ENCODE measurements at places on chromosomes 5 and 9.

GRCh38 chr9:20343325-20343724 lies 279.0 kb downstream of the MLLT3 start:
- no peak for DNase-seq

DNA sequence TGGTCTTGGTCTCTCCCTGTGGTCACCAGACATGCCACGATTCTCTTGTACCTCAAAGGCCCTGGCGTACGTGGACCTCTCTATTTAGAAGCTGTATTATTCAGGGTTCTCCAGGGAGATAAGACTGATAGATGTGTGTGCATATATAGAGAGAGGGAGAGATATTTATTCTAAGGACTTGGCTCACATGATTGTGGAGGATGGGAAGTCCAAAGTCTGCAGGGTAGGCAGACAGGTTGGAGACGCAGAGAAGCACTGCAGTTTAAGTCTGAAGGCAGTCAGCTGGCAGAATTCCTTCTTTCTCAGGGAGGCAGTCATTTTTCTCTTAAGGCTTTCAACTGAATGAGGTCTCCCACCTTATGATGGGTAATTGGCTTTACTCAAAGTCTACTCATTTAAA lies 16.3 kb downstream of the C9orf57 start:
- DNase-seq, result no peak

GRCh38 chr5:151267491-151268260 lies 14.7 kb downstream of the GM2A start:
- no peak for DNase-seq

DNA sequence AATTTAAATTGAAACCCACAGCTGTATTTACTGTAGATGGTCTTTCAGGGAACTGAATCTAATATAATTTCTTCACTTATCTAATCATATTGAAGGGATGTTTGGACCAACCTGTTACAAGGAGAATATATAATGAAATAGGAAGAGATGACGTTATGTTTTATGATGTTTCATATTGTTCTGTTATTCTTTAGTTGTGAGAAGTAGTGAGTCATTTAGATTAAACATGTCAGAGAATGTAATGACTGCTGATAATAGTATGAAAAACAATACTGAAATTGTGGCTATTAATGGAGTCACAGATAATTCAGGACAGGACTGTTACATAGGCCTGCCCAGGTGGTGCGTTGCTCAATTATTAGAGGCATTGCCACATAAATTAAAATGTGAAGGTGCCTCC lies 1993.4 kb downstream of the EFNA5 start:
- DNase-seq, result no peak

- DNase-seq, result no peak
Measured at GRCh38 chr9:38057416-38058195, 11.4 kb downstream of the SHB start.

DNA sequence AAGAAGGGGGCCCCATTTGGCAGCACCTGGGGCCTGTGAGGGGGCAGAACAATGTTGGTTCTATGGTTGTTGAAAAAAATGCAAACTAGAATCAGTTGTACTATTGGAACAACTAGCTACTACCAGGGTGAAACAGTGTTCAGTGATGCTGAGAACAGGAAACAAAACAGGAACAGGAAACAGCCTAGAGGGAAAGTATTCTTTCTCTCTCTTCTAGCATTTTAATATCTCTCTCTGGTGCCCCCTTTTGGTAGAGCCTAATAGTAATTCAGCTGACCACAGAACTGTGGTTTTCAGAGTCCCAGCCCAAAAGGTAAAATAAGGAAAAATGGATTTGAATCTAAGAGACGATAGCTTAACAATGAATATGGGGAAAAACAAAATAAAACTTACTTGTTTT lies 138.0 kb upstream of the KCNN2 start:
- no peak for DNase-seq

DNA sequence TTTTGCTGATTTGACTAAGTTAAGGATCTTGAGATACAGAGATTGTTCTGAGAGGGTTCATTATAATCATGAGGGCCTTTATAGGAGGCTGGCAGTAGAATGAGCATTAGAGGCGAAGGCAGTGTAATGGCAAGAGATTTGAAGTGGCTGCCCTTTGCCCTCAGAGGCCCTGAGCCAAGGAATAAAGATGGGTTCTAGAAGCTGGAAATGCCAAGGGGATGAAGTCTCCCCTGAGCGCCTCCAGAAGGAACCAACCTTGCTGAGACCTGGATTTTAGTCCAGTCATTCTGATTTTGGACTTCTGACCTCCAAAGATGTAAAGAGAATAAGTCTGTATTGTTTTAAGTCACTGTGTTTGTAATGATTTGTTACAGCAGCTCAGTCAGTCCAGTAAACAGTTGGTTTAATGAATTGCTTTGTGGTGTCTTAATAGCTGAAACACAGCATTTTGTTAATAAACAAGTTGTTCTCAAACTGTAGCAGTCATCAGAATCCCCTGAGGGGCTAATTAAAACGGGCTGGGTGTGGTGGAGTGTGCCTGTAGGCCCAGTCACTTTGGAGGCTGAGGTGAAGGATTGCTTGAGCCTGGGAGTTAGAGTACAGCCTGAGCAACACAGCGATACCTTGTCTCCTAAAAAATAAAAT lies 23.2 kb downstream of the GLRX start:
- DNase-seq, result no peak

- DNase-seq, result no peak
Measured at GRCh38 chr9:23826120-23826629, at the start of gene ELAVL2. Gene ELAVL2 (minus strand): TSS chr9:23826240. CDS start chr9:23762234, 64,006 bp downstream.

DNA sequence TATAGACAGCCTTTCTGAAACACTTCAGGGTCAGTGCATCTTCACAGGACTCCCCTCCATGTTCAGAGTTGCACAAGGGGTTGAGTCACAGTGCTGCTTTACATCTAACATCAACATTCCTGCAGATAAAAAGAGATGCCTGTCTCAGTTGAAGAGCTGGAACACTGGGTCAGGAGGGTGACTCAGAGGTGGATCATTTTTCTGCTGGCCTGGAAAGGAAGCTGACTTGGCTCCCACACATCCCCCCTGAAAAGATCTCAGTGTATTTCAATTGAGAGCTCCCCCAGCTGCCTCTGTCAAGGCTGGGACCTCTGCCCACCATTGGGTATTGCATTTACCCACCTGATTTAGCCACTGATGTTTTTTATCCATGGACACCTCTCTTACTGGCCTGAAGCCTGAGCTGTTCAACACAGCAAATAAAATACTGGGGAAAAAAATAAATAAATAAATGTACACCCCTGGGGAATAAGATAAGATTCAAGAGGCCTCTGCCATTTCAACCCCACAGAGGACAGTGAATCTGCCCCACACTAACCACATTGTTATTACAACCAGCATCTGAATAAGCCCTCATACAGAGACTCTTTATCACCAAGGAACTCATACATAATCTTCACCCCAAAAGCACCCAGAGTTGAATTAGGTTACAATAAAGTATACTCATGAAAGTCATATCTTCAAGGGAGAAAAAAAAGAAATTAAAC lies 716.4 kb downstream of the SEMA5A start:
- no peak for DNase-seq

DNA sequence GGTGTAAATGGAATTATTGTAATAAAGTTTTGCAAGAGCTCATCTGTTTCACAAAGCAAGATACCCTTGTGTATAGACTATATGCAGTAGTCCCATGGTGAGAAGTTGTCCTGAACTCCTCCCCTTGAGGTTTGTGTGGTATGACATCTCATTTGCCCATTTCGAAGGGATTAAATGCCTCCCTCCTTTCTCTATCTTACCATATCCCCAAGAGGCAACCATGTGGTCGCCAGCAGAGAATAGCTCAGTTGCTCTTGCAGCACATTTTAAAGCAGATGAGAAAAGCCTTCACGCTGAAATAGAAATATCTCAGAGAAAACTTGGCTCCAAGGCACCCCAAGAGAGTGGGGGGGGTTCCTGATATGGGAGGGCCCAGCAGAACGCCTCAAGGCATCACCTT lies 4.6 kb downstream of the SEMA6A start:
- DNase-seq, result no peak

DNA sequence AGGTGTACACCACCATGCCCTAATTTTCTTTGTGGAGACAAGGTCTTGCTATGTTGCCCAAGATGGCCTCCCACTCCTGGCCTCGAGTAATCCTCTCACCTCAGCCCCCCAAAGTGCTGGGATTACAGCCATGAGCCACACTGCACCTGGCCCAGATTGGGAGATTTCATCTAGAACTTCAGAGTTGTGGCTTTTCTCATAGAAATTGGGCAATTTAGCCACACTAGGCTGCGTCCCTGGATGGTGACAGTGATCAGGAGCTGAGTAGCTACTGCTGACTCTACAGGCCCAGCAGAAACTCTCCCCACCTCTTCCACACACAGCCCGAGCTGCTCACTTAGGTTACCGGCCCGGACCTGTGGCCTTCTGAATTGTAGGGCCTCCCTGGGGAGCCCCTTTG lies 7.7 kb downstream of the PFN3 start:
- no peak for DNase-seq

- no peak for DNase-seq
Measured at GRCh38 chr5:150694612-150695011, 6.2 kb downstream of the RBM22 start.

DNA sequence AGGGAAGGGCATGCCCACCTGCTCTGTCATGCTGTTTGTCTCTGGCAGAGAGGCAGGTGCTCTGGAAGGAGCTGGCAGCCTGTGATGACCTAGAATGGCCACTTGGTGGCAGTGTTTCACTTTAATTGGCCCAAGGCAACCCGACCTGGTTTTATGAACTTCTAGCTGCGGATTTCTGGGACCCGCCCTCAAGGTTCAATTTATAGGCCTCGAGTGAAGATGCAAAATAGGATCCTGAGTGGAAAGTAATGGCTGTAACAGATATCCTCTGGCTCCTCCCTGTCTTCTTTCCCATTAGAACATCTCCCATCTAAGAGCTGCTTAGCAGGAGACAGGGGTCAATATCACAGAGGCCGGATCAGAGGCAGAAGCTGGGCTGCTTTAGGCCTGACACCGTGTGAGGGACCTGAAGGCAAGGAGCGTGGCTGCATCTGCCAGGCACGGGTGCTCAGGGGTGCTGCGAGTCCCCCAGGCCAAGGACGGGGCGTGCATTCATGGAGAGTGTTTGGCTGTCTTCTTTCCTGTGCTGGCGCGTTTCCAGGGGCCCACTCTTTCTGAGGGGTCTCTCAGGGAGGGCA lies 56.7 kb upstream of the SLC28A3 start:
- DNase-seq, result no peak

GRCh38 chr9:16012621-16013020 lies 459.8 kb downstream of the CCDC171 start:
- DNase-seq, result no peak

DNA sequence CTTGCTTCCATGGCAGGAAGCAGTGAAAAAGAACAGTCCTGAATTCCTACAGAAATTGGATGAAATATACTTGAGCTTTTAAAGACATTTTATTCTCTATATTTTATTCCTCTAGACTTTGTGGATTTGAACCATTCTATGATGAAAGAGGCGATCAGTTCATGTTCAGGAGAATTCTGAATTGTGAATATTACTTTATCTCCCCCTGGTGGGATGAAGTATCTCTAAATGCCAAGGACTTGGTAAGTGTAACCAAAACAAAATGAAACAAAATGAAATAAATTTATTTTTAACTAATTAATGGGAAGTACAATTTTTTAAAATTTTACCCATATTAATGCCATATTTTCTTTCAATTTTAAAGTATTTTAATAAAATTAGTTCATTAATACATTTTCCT lies 34.1 kb downstream of the STARD4 start:
- no peak for DNase-seq

GRCh38 chr5:39019254-39019653 lies 54.9 kb downstream of the RICTOR start:
- no peak for DNase-seq

DNA sequence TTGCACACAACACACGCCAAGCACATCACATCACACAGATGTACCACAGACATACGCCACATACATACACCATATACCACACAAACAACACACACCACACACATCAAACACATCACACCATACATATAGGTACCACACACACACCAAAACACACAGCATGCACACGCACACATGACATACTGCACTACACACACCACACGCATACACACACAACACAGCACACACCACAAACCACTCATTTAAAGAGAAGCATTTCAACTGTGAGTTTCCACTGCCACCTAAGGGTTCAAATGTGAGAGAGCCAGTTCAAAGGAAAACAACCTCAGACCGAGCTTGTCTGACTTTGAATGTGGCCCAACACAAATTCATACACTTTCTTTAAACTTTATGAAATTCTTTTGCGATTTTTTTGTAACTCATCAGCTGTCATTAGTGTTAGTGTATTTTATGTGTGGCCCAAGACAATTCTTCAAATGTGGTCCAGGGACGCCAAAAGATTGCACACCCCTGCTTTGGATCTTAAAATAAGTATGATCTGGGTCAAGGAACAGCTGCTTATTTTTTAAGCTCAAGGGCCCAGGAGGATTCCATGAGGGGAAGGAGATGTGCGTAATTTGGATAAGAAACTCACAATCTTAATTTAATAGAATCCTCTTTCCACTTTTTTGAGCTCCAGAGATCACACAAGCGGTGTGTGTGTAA lies 494.6 kb downstream of the GADD45G start:
- DNase-seq, result no peak
